ENCODE measurements at places on chromosomes 4 and X. TPM values are rescaled to one million over a fixed set of nuclear protein-coding genes. Genes with fewer than 3 reads are reported as not detected.
A peak's percentile ranks its signal among the peaks of the same experiment; 100 is the strongest.

DNA sequence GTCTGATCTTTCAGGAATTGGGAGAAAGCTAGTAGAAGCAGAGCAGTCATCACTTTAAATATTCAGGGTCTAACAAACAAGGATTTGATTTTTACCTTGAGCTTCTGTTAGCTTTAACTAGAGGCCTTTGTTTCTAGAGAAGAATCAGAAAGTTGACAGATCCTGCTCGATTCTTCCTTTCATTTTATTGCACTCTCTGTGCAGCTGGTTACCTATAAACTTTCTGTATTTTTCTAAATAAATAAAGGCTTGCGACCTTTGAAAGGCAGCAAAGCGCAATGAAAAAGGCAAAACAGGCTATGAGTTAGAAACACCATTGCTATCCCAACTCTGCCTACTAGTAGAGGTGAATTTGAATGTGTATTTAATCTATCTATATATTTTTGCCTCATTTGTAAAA lies 101.4 kb upstream of the NPY2R start:
- H3K27ac ChIP-seq, result no peak overlapping the region
- H3K4me1 ChIP-seq, result no peaks in the 10 kb centered on the region
- no peak overlapping the region for H3K4me3 ChIP-seq
- no peaks in the 10 kb centered on the region for H3K36me3 ChIP-seq

DNA sequence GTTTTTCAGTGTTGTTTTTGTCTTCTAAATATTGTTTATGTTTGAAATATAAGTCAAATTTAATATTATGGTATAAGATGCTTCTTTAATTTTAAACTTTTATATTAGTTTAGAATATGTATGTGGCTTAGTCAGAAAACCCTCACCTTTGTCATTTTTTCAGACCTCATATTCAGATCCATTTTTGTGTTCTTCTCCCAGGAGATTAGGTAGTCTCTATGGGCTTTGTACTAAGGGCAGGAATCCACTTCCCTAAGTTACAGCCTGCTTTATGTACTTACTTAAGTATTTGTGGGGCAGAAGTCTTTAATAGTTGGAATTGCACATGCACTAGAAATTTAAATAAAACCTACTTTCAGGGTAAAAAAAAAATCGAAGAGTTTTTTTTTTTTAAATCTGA lies 63.5 kb upstream of the TENM3 start:
- H3K36me3 ChIP-seq, result no peaks in the 10 kb centered on the region
- no peak overlapping the region for H3K4me3 ChIP-seq
- H3K27ac ChIP-seq, result no peak overlapping the region
- no peaks in the 10 kb centered on the region for H3K4me1 ChIP-seq

The SYTL5 gene
- total RNA-seq, result 1.2 TPM

GRCh38 chrX:51568586-51568985 lies 50.1 kb downstream of the CENPVL3 start:
- no peaks in the 10 kb centered on the region for H3K27me3 ChIP-seq
- H3K4me1 ChIP-seq, result no peaks in the 10 kb centered on the region
- H3K4me3 ChIP-seq, result no peak overlapping the region
- no peak for DNase-seq
- no peaks in the 10 kb centered on the region for H3K36me3 ChIP-seq

- DNase-seq, result no peak
- no peaks in the 10 kb centered on the region for H3K27me3 ChIP-seq
- H3K27ac ChIP-seq, result no peak overlapping the region
These were observed 38.1 kb upstream of the UGT2B15 start for GRCh38 chr4:68708566-68708965.

DNA sequence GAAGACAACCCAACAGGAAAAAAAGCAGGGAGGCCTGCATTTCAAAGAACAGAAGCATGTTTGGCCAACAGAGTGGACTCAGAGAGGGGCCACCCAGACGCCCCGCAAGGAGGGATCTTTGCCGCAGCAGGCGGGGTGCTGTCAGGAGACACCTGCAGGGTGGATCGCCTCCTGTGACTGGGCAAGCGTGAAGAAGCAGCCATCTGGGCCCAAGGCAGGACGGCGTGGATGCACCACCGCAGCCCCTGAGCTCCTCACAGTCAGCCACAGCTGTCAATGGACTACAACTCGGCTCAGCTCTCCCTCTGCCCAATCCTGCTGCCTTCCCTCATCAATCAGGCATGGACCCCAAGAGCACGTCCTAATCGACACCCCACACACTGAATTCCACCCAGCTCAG lies 32.0 kb upstream of the MAN2B2 start:
- no peak overlapping the region for H3K4me3 ChIP-seq
- no peak overlapping the region for H3K27ac ChIP-seq
- H3K27me3 ChIP-seq, result no peaks in the 10 kb centered on the region
- H3K4me1 ChIP-seq, result no peaks in the 10 kb centered on the region
- H3K36me3 ChIP-seq, result no peaks in the 10 kb centered on the region
- no peak for DNase-seq

GRCh38 chr4:52618795-52619590 lies 40.1 kb downstream of the USP46 start:
- H3K4me1 ChIP-seq, result no peaks in the 10 kb centered on the region
- no peak overlapping the region for H3K4me3 ChIP-seq
- no peak overlapping the region for H3K27ac ChIP-seq
- H3K36me3 ChIP-seq, result no peaks in the 10 kb centered on the region

The VCX3B gene
- not detected for total RNA-seq

GRCh38 chr4:8830611-8831200 lies 40.9 kb downstream of the HMX1 start:
- no peak for DNase-seq
- no peaks in the 10 kb centered on the region for H3K36me3 ChIP-seq
- H3K4me3 ChIP-seq, result no peak overlapping the region
- H3K27ac ChIP-seq, result no peak overlapping the region

The GPR119 gene
- total RNA-seq, result not detected

GRCh38 chr4:142708231-142708630 lies 137.9 kb downstream of the INPP4B start:
- H3K27me3 ChIP-seq, result no peaks in the 10 kb centered on the region
- no peaks in the 10 kb centered on the region for H3K36me3 ChIP-seq
- H3K4me3 ChIP-seq, result no peak overlapping the region
- no peak for DNase-seq

DNA sequence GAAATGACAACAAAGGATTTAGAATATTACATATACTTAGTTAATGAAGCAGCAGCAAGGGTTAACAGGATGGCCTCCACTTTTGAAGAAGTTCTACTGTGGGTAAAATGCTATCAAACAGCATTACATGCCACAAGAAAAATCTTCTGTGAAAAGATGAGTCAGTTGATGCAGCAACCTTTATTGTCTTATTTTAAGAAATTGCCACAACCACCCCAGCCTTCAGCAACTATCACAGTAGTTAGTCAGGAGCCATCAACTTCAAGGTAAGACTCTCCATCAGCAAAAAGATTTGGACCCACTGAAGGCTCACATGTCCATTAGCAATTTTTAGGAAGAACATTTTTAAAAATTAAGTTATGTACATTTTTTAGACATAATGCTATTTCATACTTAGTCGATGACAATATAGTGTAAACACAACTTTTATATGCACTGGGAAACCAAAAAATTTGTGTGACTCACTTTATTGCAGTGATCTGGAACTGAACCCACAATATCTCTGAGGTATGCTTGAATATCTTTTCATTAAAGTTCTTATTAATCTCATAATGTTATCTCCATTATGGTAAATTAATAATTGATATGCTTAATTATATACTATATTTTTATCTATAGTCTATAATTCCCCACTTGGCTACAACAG lies 81.2 kb downstream of the SPCS3 start:
- H3K36me3 ChIP-seq, result no peaks in the 10 kb centered on the region
- no peak overlapping the region for H3K4me3 ChIP-seq
- H3K27me3 ChIP-seq, result no peaks in the 10 kb centered on the region
- DNase-seq, result no peak
- no peak overlapping the region for H3K27ac ChIP-seq

GRCh38 chr4:101224358-101225218 lies 122.7 kb downstream of the PPP3CA start:
- H3K4me3 ChIP-seq, result no peak overlapping the region
- H3K27me3 ChIP-seq, result no peaks in the 10 kb centered on the region
- peaks cover 51% of the 10 kb centered on the region for H3K4me1 ChIP-seq

- H3K27me3 ChIP-seq, result no peaks in the 10 kb centered on the region
- no peak overlapping the region for H3K4me3 ChIP-seq
- DNase-seq, result no peak
- no peak overlapping the region for H3K27ac ChIP-seq
- H3K36me3 ChIP-seq, result no peaks in the 10 kb centered on the region
These were observed 60.2 kb downstream of the BANK1 start for GRCh38 chr4:101850698-101851097.

The MMAA gene
- total RNA-seq, result 3.9 TPM

The TCEAL7 gene
- total RNA-seq, result 15.7 TPM

DNA sequence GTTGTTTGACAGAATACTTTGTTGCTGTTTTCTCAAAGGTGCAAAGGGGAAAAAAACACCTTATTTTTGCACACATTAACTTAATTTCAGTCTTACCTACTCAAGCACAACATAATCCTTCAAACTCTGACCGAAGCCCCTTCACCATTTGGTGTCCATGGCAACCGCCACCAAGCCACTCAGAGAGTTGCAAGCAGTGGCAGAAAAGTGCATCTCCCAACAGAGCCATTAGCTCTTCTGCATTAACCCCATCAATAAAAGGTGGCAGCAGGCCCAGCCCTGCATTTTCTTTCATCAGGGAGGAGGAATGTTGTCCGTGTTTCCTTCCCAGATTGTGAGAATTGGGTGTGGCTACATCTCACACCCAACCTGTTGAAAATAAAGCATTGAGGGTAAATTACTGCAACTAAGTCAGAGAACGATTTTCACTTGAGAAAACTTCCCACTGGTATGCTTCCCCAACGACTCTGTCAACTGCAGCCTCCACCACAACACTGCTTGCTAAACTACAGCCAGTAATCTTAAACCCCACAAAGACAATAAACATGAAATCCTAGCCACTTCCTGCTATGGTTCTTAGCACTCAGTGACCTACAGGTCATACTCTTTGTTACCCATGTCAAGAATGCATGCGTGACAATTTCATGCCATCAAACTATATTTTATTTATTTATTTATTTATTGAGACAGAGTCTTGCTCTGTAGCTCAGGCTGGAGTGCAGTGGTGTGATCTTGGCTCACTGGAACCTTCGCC lies 154.0 kb downstream of the GRIA3 start:
- no peak for DNase-seq
- H3K36me3 ChIP-seq, result no peaks in the 10 kb centered on the region
- no peak overlapping the region for H3K4me3 ChIP-seq

The GLOD5 gene
- total RNA-seq, result not detected

The KCNE5 gene
- total RNA-seq, result 1.2 TPM

DNA sequence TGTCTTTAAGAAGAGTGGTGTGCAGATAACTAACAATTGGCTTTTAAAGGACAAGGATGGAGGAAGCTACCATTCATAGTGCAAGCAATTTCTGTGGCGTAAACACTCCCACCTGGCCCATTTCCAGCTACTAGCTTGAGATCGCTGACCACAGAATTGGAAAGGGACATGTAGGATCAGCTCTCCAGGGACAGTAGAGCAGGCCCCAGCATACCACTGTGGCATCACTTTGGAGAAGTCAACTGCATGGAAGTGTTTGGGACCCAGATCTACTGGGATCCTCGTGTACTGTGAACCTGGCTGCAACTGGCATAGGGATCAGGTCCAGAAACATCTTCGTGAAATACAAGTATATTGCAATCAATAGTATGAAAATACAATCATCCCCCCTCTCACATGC lies 515.0 kb downstream of the INPP4B start:
- H3K27me3 ChIP-seq, result no peaks in the 10 kb centered on the region
- no peak overlapping the region for H3K4me3 ChIP-seq
- H3K4me1 ChIP-seq, result peaks cover 33% of the 10 kb centered on the region
- no peak for DNase-seq
- H3K27ac ChIP-seq, result peak overlapping the region; percentile 28

- no peaks in the 10 kb centered on the region for H3K36me3 ChIP-seq
- no peak overlapping the region for H3K27ac ChIP-seq
- no peaks in the 10 kb centered on the region for H3K4me1 ChIP-seq
- no peaks in the 10 kb centered on the region for H3K27me3 ChIP-seq
These were observed 57.0 kb downstream of the XAGE2 start for GRCh38 chrX:52425775-52426174.

DNA sequence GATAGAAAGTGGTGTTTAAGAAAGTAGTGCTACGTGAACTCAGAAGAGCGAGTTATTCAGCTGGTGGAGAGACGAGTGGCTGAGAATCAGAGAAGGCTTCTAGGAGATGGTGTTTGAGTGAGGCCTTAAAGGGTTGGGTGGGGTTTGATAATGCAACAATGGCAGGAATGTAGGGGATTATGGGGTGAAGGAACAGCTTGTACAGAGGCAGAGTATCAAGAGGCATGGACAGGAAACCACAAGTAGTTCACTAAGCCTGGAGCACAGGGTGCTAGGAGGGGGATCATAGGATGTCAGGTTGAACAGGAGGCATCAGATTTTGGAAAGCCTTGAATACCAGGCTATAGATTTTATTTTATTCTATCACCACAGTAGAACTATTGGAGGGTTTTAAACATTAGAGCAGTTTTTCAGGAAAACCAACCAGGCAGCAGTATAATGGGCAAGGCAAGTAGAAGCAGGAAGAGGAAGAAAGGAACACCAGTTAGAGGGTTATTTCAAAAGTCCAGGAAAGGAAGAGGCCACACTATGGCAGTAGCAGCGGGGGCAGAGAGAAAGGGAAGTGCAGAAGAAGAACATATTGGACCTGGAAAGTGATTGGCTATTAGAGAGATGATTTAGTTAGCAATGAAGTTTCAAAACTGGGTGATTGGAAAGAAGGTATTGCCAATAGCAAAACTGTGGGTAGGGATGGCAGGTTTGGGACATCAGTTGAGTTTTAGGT lies 99.2 kb downstream of the DOCK11 start:
- no peak overlapping the region for H3K27ac ChIP-seq
- H3K36me3 ChIP-seq, result no peaks in the 10 kb centered on the region
- no peaks in the 10 kb centered on the region for H3K4me1 ChIP-seq
- no peak overlapping the region for H3K4me3 ChIP-seq
- DNase-seq, result no peak
- no peaks in the 10 kb centered on the region for H3K27me3 ChIP-seq

The TCEAL5 gene
- 0.98 TPM for total RNA-seq

DNA sequence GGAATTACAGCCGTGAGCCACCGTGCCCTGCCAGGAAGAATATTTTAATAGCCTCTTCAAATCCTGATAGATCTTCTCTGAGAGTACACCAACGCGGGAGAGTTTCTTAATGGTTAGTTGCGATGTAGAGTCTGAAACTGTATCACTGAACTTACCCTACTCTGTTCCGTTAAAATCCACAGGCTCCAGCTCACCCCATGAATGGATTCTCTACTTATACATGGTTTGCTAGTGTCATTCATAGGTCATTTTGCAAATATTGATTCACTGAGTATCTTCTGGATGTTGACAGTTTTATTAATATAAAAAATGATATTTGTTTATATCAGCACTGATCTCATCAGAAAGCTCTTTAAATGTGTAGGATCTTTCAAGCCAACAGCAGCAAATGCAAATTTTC lies 99.9 kb downstream of the FAM193A start:
- H3K27ac ChIP-seq, result no peak overlapping the region
- H3K27me3 ChIP-seq, result no peaks in the 10 kb centered on the region
- H3K36me3 ChIP-seq, result peaks cover 52% of the 10 kb centered on the region
- no peak overlapping the region for H3K4me3 ChIP-seq
- no peak for DNase-seq

The PFKFB1 gene
- total RNA-seq, result not detected

DNA sequence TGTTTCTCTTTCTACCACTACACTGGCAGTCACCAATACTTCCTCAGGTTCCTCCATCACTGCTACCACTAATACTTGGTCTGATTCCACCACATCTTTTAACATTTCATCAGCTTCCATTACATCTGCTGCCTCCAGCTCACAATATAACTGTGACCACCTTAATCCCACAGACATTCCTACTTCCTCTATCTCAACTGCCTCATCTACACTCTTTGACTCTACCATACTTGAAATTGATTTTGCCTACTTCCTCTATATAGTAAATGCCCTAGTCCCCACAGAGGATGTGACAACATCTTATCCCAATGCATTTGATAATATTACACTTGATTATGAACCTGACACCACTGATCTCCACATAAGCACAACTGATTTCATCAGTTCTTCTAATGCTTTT lies 29.0 kb downstream of the OPRPN start:
- H3K36me3 ChIP-seq, result no peaks in the 10 kb centered on the region
- H3K4me3 ChIP-seq, result no peak overlapping the region
- no peak overlapping the region for H3K27ac ChIP-seq
